ENCODE measurements at places on chromosomes 4 and X.

GRCh38 chr4:99824070-99824599 is 7.5 kb downstream of the DAPP1 start:
- no peak for DNase-seq

DNA sequence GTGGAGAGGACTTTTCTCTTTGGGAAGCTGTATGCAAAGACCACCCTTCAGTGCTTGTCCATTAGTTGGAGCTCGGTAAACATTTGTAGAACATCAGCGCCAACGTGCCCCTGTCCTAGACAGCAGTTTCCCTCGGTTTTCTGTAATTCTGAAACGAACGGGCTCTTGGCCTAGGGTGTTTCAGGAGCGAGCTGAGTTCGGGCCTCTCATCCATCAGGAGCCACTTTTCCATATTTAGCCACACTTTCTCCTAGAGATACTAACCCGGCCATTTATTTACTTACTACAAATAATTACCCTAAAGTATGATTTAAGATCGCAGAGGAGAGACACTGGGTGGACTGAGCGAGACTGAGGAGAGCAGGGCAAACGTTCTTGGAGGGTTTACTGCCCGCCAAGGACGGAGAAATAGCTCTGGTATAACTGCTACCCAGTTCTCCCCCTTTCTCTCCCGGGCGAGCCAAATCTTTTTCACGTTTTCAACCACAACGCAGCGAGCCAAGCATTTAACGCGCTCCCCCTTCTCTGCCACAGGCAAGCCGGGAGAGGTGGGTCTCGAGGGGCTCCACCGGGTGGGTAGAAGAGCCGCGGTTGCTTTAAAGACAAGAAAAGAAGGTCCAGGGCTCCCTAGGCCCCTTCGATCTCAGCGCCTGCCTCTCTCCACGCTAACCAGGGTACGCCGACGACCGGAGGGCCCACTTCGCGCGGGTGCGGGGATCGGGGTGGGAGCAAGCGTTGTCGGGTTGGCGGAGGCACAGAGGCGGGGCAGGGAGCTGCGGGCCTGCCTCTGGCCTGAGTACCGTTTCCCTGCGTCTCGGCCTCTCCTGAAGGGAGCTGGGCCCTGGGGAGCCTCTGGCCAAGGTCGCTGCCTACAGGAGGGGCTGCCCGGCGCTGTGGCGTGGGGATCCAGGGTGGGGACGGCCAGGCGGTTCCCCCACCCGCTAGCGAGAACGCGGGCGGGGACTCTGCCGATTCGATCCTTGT is 10.8 kb upstream of the PITX2 start:
- DNase-seq = no peak

- DNase-seq = no peak
Observed at GRCh38 chr4:107711831-107712230, 8.2 kb downstream of the PAPSS1 start.

GRCh38 chr4:34422472-34423175 is 1821.7 kb downstream of the ARAP2 start:
- DNase-seq = no peak

DNA sequence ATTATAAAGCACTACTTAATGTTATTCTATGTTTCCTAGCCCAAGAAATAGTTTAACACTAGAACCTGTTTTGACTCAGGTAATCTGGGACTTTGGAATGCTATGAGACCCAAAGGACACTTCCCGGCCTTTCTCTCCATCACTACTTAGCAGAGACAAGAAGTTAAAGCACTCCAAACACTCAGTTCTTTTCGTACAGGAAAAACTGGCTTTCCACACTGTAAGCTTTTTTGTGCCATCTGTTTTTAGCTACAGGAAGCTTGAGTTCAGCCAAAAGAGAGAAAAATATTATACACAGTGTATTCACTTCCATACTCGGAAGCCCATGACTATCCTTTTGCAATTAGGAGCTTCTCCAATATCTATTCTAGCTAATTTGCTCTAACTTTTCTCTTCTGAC is 7.9 kb upstream of the FGF13 start:
- no peak for DNase-seq

GRCh38 chr4:147924604-147925412 is 192.9 kb downstream of the ARHGAP10 start:
- DNase-seq = no peak

DNA sequence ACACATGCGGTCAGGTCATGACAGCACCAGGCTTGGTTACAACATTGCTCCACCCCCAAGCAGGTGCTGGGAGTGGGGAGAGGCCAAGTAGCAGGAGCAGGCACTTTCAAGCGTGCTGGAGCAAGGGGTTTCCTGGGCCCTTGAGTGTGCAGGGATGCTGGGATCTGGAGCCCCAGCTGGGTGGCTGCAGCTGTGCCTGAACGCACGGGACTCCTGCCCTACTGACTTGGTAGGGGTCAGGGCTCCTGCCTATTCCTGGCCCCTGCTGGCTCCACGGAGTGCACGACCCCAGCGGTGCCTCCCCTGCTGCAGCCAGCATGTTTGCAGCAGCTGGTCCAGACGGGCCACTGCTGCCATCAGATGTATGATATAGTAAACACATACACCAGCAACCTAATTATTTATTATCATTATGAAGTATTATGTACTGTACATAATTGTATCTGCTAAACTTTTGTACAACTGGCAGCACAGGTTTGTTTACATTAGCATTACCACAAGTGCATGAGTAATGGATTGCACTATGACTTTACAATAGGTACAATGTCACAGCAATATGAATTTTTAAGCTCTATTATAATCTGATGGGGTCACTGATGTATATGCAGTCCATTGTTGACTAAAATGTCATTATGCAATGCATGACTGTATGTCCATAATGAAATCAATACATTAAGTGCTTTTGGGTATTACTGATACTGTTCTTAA is 620.6 kb downstream of the RAPGEF2 start:
- DNase-seq = no peak

DNA sequence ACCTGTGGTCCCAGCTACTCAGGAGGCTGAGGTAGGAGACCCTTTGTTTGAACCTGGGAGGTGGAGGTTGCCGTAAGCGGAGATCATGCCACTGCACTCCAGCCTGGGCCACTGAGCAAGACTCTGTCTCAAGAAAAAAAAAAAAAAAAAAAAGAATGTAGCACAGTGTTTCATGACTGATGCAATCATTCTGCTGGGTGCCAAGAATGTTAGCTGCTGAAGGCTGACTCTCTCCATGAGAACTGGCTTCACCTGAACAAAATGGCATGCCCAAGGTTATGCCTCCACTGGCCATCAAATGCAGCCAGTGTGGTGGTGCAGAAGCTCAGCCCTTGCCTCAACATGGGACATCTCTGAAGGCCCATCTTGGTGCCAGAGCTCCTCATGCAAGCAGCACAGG is 412.1 kb downstream of the ADAM29 start:
- DNase-seq = no peak

DNA sequence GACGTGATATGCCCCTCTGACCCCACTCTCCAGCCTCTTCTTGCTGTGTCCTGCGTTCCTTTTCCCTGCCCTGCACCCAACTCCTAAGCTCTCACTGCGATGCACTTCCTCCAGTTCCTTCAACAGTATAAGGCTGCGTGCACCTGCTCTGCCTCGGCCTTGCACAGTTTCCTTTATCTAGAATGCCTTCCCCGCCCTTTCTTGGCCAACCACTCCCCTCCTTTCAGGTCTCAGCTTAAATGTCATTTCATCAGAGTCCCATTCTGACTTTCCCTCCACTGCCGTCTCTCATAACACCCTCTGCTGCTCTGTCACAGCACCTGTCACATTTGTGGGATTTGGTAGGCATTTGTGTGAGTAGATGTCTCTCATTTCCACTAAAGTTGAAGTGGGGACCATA is 58.4 kb upstream of the NEIL3 start:
- no peak for DNase-seq

DNA sequence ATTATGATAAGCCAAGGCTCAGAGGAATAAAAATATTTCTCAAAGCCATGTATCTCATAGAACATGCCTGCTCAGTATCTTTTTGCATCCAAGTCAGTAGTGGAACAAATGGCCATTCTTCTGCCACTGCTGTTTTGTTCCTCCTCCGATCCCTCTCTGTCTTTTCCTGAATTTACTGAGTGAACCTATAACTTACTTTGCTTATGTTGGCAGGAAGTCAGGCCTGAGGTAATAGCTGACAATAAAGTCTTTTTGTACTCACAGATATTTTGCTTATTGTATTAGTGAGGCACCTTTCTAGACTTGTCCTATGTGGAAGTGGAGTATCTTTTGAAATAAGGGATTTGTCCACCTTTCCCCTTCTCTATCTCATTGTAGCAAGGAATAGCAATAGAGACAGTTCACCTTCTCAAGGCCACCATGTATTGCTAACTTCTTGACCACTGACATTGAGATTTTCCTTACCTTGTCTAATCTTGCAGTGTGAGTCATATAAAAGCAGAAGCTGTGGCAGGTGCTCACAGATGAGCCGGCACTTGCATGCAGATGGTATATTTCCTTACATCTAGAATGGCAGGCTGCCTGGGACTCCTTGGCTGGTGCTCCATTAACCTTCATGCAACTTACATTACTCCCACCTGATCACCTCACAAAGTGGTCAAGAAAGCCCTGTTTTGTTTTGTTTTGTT is 68.2 kb downstream of the AGTR2 start:
- no peak for DNase-seq

- no peak for DNase-seq
Observed at GRCh38 chr4:122668241-122668640, 47.4 kb upstream of the IL21 start.

DNA sequence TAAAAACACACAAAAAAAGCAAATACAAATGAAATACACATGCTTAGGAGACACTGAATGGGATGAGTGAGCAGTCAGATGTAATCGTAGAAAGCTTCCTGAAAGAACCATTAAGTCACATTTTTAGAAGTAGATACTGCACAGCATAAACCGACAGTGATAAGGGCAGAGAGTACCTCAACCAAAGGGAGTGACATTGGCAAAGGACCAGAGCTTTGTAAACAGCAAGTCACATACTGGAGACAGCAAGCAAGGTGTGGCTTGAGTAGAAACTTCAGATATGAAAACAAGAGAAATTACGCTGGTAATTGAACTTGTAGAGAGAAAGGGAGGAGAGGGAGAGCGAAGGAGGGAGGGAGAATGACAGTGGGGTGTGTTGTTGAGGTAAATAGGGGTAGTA is 92.0 kb downstream of the CHRDL1 start:
- DNase-seq = no peak

- DNase-seq = no peak
Observed at GRCh38 chr4:5165420-5166369, 114.4 kb downstream of the STK32B start.

All from NCI-H1930 (cell line).